ENCODE measurements at places on chromosomes 2 and 18.

DNA sequence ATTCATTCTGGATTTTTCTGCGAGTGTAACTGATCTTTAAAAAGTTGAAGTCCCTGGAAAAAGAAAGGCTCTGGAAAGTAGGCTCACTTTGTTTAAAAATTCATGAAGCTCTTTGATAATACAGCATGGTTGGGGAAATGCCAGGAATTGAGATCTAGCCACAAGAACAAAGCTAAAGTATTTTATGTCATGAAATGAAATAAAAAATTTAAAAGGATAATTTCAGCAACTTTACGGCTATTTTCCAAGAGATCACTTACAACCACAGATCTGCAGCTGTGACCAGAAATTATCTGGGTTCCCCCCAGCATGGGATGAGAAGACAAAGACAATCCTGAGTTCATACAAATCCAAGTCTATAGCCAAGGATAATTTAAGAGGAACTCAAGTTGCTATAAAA lies 25.3 kb upstream of the RFX8 start:
- no peak for DNase-seq

GRCh38 chr2:69013840-69014821 lies 1.2 kb downstream of the ANTXR1 start:
- DNase-seq: no peak

GRCh38 chr2:230319211-230319862 lies 7.7 kb upstream of the SP140L start:
- DNase-seq: peak; percentile 87

DNA sequence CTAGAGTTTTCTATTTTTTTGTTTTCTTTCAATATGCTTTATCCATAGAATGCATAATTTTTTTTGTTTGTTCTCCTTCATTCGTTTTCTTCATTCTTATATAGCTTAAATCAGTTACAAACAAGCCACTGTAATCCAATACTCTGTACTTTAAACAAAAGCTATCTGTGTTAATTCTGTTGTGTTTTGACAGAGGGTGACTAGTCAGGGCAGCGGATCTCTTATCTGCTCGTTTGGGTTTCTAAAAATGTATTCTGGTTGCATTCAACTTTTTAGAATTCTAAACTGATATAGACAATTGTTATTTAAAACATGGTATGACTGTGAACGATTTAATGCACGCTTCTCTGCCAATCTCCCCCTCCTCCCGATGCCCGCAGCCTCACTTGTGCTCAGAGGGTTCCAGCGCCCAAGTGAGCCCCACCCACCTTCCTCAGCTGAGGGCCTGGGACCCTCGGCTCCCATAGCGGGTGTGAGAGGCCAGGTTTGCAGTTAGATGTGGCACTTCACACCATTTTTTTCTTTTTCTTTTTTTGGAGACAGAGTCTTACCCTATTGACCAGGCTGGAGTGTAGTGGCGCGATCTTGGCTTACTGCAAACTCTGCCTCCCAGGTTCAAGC lies 44.1 kb downstream of the NCK2 start:
- DNase-seq: no peak

DNA sequence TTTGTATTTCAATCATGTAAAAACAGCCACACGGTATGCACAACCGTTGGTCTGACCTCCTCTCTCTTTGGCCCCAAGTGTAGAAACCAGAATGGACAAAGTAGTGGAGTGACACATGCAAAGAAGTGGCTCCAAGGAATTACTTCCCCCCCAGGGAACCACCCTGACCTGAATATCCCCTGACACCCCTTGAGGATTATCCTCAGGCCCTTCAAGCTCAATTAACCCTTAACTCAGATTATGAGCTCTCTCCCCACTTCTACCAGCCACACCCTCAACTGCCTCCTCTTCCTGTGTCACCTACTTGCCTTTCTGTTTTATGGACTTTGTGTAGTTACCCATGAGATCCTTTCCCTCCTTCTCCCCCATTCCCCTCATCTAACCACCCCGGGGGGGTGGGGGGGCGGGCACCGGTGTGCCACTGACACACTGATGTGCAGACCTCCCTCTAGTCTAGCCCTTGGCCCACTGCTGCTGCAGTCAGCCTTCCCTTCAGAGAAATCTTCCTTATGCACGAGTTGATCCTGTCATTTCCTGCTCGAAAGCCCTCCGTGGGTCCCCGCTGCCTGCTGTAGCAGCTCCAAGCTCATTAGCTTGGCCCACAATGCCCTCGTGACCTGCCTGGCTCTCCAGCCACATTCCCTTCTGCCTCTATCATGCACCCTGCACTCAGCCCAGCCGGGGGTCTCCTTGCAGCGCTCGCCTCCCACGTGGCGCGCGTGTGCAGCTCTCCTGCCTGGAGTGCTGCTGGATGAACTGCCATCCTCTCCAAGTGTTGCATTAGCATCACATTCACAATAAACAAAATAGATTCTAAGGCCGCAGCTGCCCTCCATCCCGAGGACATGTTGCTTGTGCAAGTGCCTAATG lies 40.1 kb upstream of the TMEM177 start:
- no peak for DNase-seq

DNA sequence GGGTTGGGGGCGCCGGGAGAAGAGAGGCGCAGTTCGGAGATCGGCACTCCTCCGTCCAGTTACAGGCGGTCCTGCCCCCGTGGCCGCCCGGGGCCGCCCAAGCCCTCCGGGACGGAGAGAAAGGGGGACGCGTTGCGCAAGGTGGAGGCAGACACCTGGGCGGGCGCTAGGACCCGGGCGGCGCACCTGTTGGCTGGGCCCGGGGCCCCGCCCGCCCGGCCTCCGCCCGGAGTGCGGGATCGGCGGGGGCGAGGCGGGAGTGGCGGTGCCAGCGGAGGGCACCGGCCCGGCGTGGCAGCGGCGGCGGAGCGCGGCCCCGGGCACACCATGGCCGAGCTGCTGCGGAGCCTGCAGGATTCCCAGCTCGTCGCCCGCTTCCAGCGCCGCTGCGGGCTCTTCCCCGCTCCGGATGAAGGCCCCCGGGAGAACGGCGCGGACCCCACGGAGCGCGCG lies at the start of gene SGPP2:
SGPP2 (plus strand) TSS at position 268 of the 453 bp plus-strand sequence; CDS start at position 328, 60 bp downstream.
- peak; percentile 80 for DNase-seq

- peak; percentile 75 for DNase-seq
Observed at GRCh38 chr2:229270551-229271410, at the start of gene PID1. PID1 (minus strand) TSS chr2:229271287; CDS start chr2:229271043, 244 bp downstream.

- DNase-seq: no peak
Observed at GRCh38 chr2:168208652-168209051, 38.7 kb downstream of the STK39 start.

GRCh38 chr2:191020742-191021381 lies 6.9 kb upstream of the STAT1 start:
- no peak for DNase-seq

- no peak for DNase-seq
Observed at GRCh38 chr2:28600181-28600580, 104.3 kb downstream of the PLB1 start.

GRCh38 chr18:12621742-12622306 lies 36.1 kb downstream of the SPIRE1 start:
- no peak for DNase-seq

DNA sequence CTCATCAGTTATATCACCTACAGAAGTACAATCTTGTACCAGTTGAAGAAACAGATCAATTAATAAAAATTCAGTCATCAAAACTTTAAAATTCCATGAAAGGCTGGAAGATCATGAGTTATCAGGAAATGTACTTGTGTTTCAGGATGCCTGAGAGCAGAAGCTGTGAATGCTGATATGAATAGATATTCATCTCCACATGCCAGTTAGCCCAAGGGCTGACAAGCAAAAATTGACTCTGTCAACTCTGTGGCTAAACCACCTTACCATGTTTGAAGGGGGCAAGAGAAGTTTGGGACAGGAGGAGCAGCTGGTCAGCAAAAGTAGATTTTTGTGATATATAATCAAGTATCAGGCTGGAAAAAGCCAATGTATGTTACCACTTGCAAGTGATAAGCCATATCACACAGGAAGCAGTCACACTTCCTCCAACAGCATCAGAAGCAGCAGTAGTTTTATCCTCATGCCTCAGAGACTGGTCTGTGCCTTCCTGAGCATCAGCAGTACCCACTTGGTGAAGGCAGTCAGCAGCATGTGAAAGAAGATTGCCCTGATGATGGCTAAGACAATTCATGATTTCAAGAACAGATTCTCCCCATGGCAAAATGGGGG lies 328.2 kb upstream of the CNTNAP5 start:
- no peak for DNase-seq

All from spleen (tissue), 13 donors.